Activated CD4-positive, alpha-beta T cell treated with anti-CD3 and anti-CD28 coated beads for 4 hours (primary cell): ENCODE measurements at places on chromosomes 4 and X.

DNA sequence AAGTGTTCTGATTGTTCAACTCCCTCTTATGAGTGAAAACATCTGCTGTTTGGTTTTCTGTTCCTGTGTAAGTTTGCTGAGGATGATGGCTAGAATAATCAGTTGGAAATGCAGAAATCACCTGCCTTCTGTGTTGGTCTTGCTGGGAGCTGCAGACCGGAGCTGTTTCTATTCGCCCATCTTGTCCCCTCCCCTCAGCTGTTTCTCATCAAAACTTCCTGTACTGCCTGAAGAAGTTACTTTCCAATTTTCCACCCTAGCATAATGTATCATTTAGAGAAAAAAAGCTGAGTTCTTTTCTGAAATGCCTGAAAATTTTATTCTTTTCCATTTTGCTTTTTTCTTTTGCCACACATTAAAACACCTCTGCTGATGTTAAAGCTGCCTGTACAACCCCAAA, 167.6 kb downstream of the TEX13A start:
- DNase-seq: no peak

DNA sequence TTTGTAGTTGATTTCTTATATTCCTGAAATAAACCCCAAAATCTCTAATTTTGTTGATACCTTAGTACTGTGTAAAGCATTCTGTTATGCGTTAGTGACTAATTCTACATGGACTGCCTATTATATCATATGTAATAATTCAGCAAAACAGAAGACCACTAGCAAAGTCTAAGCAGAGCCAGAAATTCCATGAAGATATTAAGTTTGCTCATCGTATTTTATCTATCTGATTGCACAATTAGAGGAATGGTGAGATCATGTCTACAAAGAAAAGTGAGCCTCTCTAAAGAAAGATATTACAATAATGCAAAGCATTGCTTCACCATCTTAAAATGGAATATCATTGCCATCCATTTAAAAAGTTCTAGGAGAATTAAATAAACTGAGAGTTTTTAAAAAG, 374.6 kb upstream of the SLC7A11 start:
- no peak for DNase-seq

DNA sequence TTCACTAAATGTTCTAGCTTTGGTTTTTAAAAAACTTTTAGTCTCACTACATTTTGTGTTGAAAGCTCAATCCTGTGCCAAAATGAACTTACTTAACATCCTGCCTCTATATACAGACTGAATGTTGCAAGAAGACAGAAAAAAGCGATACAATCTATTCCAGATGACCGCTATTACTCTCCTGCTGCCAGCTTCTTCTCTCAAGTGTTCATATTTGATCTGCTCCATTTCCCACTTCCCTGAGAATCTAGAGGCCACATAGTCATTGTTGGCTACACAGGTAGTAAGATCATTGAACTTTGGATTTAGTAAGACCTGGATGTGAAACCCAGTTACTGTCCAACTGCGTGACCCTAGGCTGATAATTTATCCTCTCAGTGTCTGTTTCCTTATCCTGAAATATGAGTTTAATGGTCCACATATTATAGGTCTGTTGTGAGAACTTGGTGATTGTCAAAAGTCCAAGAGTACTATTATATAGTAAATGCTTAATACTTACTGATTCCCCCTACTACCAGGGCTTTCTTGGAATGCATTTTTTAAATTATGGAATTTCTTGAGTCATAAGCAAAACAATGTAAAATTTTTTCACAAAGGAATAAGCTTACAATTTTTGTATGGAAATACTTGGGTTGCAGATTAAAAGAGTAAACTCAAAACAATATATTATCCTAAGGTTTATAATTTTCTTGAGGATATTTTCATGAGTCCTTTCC, 976.8 kb upstream of the ADGRL3 start:
- no peak for DNase-seq

DNA sequence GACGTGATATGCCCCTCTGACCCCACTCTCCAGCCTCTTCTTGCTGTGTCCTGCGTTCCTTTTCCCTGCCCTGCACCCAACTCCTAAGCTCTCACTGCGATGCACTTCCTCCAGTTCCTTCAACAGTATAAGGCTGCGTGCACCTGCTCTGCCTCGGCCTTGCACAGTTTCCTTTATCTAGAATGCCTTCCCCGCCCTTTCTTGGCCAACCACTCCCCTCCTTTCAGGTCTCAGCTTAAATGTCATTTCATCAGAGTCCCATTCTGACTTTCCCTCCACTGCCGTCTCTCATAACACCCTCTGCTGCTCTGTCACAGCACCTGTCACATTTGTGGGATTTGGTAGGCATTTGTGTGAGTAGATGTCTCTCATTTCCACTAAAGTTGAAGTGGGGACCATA, 58.4 kb upstream of the NEIL3 start:
- no peak for DNase-seq

DNA sequence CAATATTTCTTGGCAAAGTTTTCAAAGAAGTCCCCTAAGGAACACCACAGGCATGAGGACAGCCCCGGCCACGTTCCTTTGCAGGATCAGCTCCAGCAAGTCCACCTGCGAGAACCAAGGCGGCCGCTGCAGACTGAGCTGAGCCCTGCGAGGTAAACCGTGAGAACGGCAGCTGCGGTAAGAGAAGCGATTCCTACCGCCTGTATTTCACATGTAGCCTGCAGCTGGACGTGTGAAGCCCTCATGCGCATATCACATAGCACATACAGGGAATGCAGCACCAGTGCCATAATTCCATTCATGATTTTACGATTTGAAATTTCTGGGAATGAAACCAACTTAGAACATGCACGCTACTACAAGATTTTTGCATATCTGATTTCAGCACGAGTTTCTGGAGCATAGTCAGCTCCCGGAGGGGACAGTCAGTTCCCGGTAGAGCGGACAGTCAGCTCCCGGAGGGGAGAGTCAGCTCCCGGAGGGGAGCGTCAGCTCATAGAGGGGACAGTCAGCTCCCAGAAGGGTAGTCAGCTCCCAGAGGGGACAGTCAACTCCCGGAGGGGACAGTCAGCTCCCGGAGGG, 41.7 kb downstream of the FGFRL1 start:
- no peak for DNase-seq

- no peak for DNase-seq
These were observed 4.4 kb upstream of the FAM184B start for GRCh38 chr4:17785858-17786257.

GRCh38 chrX:71909956-71910355, 689 bp upstream of the NHSL2 start:
- no peak for DNase-seq

DNA sequence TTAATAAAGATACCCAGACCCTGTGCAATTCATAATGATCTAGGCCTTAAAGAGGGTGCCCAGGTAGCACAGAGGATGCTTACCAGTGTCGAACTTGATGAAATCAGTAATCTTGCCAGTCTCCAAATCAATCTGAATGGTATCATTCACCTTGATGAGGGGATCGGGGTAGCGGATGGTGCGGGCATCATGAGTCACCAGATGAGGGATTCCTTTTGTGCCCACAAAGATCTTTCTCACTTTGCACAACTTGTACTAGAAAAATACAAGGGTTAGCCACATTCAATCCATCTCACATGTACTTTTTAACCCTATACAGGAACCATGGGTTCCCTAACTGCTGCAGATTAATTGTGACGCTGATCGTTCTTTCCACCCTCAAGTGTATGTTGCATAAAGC, 3.3 kb downstream of the RPS4X start:
- no peak for DNase-seq

- DNase-seq: no peak
These were observed 11.3 kb upstream of the AREG start for GRCh38 chr4:74433541-74434172.

- no peak for DNase-seq
These were observed 36.8 kb downstream of the NSD2 start for GRCh38 chr4:1907848-1908525.

- DNase-seq: no peak
These were observed 55.0 kb upstream of the BMP2K start for GRCh38 chr4:78720994-78721677.

GRCh38 chr4:15718959-15719358, 16.1 kb downstream of the BST1 start:
- DNase-seq: no peak

- no peak for DNase-seq
These were observed 35.3 kb downstream of the LGI2 start for GRCh38 chr4:24995346-24995919.

GRCh38 chrX:148441387-148441786, 59.0 kb upstream of the AFF2 start:
- DNase-seq: no peak

DNA sequence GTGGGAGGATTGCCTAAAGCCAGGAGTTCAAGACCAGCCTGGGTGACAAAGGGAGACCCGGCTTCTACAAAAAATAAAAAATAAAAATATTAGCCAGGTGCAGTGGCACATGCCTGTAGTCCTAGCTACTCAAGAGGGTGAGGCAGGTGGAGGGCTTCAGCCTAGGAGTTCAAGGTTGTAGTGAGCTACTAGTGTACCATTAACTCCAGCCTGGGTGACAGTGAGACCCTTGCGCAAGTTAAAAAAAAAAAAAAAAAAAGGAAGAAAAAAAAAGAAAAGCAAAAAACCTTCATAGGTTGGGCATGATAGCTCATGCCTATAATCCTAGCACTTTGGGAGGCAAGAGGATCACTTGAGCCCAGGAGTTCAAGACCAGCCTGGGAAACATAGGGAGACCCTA, 5.8 kb downstream of the SCLT1 start:
- DNase-seq: no peak

DNA sequence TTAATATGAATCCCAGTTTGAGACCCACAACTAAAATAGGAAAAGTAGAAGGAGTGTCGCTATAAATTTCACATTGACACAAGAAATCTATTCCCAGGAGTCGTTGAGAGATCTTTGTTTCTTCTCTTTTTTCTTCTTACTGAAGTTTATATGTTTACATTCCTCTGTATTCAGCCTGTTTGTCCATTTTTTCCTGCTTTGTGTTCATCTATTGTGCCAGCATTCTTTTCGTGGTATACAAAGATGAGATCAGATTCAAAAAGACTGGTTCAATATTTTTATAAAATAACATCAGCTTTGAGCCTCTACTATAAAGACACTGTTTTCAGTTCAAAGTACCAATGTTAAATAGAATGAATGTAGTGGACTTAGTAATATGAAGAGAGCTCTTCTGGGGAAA, 95.4 kb upstream of the MYOZ2 start:
- no peak for DNase-seq

DNA sequence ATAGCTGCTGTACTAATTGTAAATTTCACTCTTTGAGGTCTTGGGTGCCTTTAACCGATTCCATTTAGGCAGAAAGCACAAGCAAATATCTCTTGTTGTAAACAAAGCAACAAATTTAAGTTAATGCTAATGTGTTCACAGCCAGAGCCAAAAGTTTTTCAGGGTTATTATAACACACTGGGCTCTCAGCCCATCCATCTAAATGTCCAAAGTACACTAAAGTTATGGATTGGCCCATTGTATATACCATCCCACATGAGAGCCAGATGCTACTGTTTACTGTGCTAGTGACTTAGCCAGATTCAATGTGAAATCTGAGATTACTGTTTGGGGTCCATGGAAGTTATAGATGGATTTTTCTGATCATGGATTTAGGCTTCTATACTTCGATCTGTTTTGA, 186.7 kb downstream of the LARP7 start:
- no peak for DNase-seq

DNA sequence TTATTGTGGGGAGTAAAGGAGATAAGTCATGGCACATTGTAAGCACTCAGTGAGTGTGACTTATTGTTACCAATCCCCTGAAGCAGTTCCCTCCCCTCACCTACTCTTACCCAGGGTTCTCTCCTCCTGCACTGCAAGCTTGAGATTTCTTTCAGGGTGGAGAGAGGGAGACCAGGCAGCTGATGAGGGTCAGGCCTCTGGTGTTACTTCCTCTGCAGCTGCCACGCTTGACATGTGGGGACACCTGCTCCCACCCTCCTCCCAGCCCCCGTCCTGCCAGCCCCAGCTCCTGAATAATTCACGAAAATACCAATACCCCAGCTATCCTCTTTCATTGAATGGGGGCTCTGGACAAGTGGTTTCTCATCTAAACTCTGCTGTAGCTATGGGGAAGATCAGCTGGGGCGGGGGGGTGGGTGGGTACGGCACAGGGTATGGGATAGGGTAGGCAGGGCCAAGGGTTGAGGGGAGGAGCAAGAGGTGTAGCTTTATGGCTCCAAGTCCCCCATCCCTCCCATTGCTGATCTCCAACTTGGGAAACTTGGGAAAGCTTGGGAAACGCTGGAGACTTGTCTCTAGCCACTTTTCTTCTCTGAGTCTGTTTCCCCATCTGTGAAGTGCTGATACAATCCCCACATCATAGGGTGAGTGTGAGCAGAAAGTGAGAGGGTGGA, 148.5 kb upstream of the PJA1 start:
- no peak for DNase-seq

- no peak for DNase-seq
These were observed 102.5 kb downstream of the CPEB2 start for GRCh38 chr4:15104825-15105224.

- DNase-seq: no peak
These were observed at the start of gene FGF16 for GRCh38 chrX:77446908-77447652. Gene FGF16 (plus strand): TSS chrX:77447389. CDS start chrX:77447675, 286 bp downstream.

DNA sequence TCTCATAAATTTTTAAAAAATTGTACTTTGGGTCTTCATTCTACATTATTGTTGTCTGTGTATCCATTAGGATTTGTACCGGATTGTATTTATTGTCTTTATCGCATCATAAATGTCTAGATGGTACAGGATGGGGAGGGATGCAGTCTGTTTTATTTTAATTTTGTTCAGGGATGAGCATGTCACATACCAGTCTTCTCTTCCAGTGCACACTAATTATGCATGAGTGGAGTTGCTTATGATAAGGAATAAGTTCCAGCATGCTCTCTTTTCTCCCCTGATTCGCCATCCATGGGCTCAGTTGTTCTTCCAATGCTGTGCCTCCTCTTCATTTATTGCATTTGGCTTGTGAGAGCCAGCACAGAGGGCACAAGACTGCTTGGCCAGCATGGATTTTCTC, 54.3 kb downstream of the PPEF1 start:
- DNase-seq: no peak

DNA sequence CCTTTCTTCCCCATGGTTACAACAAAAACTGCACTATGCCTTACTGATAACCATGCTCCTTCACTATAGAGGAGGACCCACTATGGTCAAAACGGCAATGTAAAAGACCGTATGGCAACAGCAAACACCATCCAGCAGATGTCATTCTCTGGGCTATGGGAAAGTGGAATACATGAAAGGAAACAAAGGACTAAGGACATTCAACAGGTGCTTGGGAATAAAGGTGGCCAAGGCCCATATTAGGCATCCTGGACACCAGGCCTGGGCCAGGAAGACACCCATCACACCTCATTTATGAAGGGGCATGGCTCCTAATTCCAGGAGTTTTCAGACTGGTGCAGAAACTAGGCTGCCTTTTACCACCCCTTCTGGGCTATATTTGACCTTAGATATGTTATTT, 268.4 kb downstream of the PPP3CA start:
- no peak for DNase-seq
